Cortex of kidney (tissue), 1 donor: ENCODE measurements at places on chromosomes 4 and X.

DNA sequence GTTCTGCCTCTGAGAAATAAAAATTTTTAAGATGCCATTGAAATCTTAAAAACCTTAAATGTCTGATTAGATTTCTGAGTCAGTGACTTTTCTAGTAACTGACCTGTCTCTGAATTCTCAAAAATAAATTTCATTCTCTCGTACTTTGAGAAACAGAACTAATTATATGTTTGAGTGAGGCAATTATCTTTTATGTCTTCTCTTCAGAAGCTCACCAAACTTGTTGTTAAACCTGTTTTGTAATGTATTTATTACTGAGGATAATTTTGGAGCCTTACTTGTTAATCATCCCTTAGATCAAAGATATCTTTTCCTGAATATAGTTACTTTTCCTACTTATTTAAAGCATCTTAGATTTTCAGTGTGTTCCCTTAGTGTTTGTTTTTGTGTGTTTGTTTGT lies 64.5 kb upstream of the MMAA start:
- DNase-seq, result no peak

- no peak for DNase-seq
These were observed 81.2 kb downstream of the LDB2 start for GRCh38 chr4:16817286-16817685.

- DNase-seq, result no peak
These were observed 19.8 kb upstream of the DDX3X start for GRCh38 chrX:41314204-41314603.

GRCh38 chr4:96913441-96914080 lies 1073.7 kb downstream of the PDHA2 start:
- no peak for DNase-seq

DNA sequence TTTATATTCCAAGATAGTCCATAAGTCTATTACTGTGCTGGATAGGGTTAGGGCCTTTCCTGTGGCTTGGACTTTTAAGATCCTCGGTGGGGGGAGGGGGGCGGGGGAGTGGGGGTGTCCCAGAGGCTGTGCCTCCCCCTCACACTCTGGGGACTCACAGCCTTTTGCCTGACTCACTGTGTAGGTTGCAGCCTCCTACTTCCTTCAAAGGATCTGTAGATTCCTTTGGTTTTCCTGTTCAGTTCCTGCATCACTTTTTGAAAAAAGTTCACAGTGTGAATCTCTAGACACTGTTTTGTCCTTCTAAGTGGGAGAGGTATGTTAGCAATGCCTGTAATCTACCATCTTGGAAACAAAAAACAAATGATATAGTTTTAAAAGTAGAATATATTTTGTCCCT lies 999.9 kb downstream of the GLUD2 start:
- no peak for DNase-seq

- DNase-seq, result no peak
These were observed 477.1 kb downstream of the PPARGC1A start for GRCh38 chr4:23412701-23413100.

DNA sequence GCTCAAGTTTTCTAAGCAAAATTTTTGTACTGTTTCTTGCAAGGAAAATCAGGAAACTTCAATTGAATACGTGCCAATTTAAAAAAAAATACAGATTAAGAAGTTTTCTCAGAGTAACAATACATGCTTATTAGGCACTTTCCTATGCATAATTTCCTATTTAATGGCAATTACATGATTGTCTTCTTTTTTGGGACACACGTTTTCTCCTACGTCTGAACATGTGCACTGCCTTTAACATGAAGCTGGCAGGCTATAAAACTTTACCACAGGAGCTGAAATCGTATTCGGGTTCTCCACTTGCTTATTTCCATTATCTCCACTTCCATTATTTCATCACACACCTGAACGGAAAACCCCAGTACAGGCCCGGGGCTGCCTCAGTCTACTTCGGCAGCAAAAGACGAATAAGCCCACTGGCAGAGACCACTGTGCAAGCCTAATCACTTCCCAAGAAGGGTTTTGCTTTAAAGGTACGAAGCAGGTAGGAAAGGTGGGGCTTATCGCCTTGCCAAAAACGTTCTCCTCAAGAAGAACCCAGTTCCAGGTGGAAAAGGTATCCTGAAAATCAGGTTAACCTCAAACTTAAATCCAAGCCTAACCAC lies 575 bp downstream of the RCHY1 start:
- no peak for DNase-seq

DNA sequence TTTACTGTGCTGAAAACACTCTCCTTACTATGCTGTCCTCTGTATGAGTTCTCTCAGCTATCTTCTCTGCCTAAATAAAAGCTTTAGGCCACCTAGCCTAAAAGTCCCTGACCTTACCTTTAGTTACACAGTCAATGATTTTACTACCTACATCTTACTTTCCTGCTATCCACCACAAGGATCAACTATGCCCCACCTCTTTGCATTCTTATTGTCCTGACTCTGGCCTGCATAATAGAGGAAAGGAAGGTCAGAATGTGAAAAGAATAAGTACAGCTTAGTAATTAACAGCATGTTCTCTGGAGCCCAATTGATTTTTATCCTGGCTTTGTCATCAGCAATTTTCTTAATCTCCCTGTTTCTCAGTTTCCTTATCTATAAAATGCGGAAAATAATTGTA lies 1257.8 kb downstream of the RPA4 start:
- DNase-seq, result no peak

- no peak for DNase-seq
These were observed 116.5 kb downstream of the MAML3 start for GRCh38 chr4:140037353-140038030.

DNA sequence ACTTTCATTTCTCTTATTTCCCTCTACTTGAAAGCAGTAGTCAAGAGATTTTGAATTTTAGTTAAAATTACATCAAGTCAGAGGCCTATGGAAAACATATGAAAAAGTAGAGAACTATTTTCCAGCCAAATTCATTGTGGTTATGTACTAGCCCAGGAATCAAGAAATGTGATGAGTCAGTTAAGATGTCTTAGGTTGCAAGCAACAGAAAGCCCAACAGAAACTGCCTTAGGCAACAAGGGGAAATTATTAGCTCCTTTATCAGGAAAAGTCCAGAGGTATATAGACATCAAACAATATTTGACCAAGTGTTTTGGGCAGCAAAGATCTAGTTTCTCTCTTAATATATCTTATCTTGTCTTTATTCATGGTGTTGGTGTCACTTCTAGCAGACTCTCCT lies 37.8 kb upstream of the FRMD7 start:
- no peak for DNase-seq

GRCh38 chr4:26020083-26020668 lies 106.2 kb downstream of the SMIM20 start:
- DNase-seq, result no peak

DNA sequence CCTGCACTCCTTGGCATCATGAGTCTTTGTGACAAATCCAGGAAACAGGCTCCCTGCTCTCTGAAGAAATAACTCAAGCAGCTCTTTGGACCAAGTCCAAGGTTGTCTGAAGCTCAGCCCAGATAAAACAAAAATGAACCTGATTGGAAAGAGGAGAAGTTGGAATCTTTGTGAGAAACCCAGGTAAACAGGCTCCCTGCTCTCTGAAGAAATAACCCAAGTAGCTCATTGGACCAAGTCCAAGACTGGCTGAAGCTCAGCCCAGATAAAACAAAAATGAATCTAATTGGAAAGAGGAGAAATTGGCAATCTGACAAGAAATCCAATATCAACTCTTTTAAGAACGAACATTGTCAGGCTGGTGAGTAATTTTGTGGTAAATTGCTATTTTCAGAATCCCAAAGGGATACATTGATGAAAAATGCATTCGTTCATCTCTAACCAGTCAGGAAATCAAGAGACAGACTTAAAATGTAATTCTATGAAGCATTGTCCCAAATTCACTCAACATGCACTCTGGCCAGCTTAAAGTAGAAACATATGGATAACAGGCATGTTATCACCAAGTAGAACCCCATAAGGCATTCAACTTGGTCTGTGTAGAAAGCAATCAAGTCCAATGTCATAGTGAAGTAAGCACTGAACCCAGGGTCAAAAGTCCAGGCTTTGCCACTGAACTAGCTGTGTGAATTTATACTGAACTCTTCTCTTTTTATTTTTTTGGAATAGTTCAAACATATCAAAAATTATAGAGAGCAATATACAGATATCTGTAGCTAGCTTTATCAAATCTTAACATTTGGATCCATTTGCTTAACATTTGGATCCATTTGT lies 16.8 kb upstream of the NFXL1 start:
- no peak for DNase-seq

DNA sequence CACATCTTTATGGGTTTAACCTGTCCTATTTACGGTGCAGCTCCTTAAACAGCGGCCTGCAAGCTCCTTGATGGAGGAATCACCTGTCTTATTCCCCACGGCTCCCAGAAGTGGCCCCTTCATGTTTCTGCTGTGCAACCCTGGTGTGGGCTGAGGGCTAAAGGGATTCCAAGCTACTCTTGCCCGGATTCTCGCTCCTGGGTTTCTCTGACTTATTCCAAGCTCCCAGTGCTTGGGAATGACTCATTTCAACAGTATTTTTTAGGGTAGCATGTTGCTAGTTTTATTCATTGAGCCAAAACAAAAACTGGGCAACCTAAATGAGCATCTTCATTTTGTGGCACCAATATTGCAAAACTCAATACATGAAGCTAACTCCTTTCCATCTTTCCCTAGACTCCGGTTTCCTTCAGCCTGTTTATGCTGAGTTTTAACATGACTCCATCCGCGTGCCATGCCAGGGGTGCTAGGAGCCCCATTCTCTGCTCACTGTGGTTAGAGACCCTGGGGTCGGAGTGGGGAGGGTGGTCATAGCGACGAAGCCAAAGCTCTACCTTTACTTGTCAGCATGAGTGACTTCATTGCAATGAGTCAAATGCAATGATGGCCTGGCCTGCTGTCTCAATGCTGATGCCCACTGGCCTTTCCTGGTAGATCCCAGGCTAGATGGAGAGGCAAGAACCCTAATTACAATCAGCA lies 349.7 kb downstream of the NR3C2 start:
- DNase-seq, result no peak

GRCh38 chrX:7204619-7205018 lies 56.7 kb upstream of the PUDP start:
- DNase-seq, result no peak

- DNase-seq, result no peak
These were observed 72.2 kb upstream of the ELOVL6 start for GRCh38 chr4:110270492-110271197.

GRCh38 chr4:188781655-188782054 lies 642.4 kb downstream of the TRIML1 start:
- no peak for DNase-seq

GRCh38 chrX:51836823-51837222 lies 56.6 kb upstream of the MAGED1 start:
- DNase-seq, result no peak

GRCh38 chr4:128279624-128280225 lies 7.9 kb downstream of the PGRMC2 start:
- no peak for DNase-seq

- DNase-seq, result no peak
These were observed 239.5 kb downstream of the KCNIP4 start for GRCh38 chr4:21709031-21709430.

- no peak for DNase-seq
These were observed 191.8 kb upstream of the S100G start for GRCh38 chrX:16458208-16458607.

DNA sequence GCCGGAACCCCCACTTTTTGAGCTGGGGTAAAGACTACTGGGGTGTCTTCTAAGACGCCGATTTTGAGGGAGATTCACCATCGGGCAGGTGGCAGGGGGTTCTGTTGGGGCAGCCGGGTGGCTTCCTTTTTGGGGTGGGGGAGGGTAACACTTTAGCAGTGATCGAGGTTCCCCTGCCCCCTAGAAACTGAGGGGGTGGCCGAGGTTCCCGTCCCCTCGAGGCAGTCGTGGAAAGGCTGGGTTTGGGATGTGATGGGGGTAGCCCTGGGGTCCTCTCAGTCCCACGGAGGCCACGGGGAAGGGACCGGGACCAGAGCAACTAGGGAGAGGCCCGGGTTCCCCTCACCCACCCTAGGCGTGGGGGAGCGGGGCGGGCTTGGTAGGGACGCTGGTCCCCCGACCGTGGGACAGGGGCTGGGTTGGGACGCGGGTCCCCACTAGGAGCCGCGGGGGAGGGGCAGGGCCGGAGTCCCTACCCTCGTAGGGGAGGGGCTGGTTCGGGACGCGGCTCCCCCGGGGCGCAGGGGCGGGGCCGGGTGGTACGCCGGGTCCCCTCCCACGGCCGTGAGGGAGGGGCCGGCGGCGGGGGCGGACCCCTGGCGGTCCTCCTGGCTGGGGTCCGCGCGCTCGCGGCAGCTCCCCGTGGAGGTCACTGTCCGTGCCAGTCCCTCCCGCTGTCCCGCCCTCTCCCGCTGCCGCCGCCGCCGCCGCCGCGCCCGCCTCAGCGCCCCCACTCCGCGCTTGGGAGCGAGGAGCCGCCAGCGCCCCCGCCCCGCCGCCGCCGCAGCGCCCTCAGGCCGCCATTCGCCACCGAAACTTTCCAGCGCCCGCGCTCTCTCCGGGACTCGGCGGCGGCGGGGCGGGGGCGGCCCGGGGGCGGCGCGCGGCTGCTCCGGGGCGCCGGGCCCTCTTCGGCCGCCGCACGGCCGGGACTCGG lies at the start of gene TBL1X:
Gene TBL1X, plus strand, starts transcription at position 624 of the 937 bp plus-strand sequence. CDS start 188,529 bp downstream, outside the sequence.
- DNase-seq, result no peak

DNA sequence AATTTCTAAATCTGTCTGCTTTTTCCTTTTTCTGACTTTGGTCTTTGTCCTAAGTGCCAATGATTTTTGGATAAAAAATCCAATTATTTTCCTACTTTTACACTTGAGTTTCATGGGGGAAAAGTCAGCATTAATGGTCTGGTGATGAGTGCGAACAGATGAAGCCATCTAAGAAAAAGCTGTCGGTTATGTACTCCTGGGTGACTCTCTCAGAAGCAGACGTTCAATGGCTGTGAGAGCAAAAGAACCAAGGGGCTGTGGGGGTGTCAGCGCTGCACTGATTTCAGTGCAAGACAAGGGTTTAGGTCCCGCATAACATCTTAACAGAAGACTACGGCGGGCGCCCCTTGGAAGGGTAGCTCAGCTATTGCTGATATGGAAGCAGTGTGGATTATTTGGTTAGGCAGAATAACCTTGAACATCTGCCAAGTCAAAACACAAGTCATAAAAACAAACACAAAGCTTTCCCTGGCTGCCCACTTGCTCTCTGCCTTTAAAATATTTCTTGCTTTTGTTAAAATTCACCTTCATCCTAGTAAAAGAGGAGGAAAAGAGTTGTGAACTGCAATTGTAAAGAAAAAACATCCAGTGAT lies 240.5 kb downstream of the MAML3 start:
- no peak for DNase-seq

DNA sequence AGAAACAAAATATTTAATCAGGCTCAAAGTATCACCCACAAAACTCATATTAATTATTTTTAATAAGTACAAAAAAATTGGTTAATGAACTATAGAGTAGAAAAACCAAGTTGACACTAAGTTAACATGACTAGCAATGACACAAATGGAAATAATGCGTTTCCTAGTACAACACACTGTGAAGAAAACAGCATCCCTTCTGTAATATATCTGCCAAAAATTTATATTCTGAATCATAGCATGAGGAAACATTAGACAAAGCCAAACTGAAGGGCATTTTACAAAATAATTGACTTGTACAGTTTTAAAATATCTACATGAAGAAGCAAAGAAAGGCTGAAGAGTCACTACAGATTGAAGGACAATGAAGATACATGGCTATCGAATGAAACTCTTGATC lies 477.6 kb upstream of the INTU start:
- no peak for DNase-seq

- DNase-seq, result no peak
These were observed 102.5 kb downstream of the SH3RF1 start for GRCh38 chr4:169167957-169168858.

GRCh38 chr4:168886351-168886750 lies 123.7 kb downstream of the CBR4 start:
- no peak for DNase-seq
